ENCODE measurements at places on chromosomes 5 and 9.

DNA sequence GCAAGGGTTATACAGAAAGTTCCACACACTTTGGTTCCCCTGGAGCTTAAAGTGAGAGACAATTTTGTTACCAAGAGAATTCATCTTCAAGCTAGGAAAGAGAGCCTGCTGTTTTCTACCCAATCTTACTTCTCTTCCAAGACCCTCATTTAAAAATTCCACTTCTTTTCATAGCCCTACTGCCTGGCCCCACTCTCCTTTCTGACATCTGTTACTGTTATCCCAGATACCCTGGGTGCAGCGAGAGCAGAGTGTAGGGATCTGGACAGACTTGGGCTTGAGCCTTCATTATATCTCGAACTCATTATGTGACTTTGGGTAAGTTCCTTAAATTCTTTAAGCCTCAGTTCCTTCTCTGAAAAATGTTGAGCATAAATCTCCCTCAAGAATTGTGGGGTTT is 263.1 kb downstream of the ASTN2 start:
- no peak for DNase-seq

- DNase-seq, result no peak
Observed at GRCh38 chr9:122955961-122956360, 15.1 kb downstream of the RABGAP1 start.

GRCh38 chr9:91945277-91946085 is 4.5 kb downstream of the ROR2 start:
- DNase-seq, result no peak

GRCh38 chr5:143399616-143400540 is 3.6 kb downstream of the NR3C1 start:
- no peak for DNase-seq

- peak; percentile 83 for DNase-seq
Observed at GRCh38 chr5:40733879-40734563, 21.7 kb downstream of the TTC33 start.

DNA sequence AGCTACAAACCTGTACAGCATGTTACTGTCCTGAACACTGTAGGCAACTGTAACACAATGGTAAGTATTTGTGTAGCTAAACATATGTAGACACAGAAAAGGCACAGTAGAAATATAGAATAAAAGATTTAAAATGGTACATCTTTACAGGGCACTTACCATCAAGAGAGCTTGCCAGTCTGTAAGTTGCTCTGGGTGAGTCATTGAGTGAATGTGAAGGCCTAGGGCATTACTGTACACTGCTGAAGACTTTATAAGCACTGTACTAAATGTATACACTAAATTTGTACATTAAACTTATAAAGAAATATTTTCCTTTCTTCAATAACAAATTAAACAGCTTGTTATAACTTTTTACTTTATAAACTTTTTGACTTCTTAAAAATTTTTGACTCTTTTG is 20.5 kb downstream of the ADRB2 start:
- no peak for DNase-seq

GRCh38 chr9:123296174-123296573 is 27.8 kb upstream of the STRBP start:
- DNase-seq, result no peak

GRCh38 chr5:9069650-9070049 is 476.2 kb downstream of the SEMA5A start:
- no peak for DNase-seq

- DNase-seq, result no peak
Observed at GRCh38 chr9:86512929-86513328, 158.7 kb upstream of the TUT7 start.

DNA sequence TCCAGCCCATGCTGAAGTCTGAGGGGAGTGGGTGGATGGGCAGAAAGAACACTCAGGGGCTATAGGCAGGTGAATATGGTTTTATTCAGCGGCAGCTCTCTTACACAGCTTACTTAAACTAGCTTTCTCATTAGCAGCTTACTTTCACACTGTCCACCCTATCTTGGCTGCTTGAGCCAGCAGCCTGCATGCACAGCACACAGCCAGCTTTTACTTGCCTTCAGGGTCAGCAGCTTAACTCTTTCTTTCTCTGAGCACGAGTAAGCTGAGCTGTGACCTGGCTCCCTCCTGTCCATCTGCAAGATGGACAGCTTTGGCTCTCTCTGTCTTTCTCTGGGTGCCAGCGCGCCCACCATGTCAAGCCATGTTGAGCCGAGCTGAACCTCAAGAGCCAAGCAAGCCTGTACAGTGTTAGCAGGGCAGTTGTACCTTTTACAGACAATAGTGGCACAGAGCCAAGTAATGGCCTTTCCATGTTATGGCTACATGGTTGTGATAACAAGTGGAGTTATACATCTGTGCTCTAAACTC is 1054.9 kb downstream of the PTPRD start:
- no peak for DNase-seq

DNA sequence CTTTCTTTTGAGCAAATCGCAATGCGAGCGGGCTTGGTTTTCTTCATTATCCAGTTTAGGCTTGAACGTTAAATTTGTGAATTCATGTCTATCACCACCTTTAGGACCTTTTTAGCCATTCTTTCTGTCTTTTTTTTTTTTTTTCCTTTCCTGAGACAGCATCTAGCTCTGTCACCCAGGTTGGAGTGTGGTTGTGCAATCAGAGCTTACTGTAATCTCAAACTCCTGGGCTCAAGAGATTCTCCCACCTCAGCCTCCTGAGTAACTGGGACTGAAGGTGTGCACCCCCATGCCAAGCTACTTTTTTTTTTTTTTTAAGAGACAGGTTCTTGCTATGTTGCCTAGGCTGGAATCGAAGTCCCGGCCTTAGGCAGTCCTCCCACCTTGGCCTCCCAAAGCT is 39.2 kb upstream of the LRRC14B start:
- DNase-seq, result no peak

GRCh38 chr9:124665391-124666058 is 105.6 kb downstream of the NR6A1 start:
- no peak for DNase-seq

- DNase-seq, result no peak
Observed at GRCh38 chr9:132503116-132503515, 79.3 kb upstream of the BARHL1 start.

DNA sequence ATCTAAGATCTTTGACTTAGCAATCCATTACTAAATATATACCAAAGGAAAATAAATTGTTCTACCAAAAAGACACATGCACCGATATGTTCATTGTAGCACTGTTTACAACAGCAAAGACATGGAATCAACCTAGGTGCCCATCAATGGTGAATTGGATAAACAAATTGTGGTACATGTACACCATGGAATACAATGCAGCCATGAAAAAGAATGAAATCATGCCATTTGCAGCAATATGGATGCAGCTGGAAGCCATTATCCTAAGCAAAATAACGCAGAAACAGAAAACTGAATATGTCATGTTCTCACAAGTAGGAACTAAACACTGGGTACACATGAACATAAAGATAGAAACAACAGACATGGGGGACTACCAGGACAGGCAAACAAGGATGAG is 589.5 kb downstream of the IRX1 start:
- no peak for DNase-seq

All from common myeloid progenitor, CD34-positive (primary cell).